ENCODE measurements at places on chromosomes 13 and 19.

- no peak for DNase-seq
Observed at GRCh38 chr13:105787632-105788031, 747.8 kb downstream of the EFNB2 start.

DNA sequence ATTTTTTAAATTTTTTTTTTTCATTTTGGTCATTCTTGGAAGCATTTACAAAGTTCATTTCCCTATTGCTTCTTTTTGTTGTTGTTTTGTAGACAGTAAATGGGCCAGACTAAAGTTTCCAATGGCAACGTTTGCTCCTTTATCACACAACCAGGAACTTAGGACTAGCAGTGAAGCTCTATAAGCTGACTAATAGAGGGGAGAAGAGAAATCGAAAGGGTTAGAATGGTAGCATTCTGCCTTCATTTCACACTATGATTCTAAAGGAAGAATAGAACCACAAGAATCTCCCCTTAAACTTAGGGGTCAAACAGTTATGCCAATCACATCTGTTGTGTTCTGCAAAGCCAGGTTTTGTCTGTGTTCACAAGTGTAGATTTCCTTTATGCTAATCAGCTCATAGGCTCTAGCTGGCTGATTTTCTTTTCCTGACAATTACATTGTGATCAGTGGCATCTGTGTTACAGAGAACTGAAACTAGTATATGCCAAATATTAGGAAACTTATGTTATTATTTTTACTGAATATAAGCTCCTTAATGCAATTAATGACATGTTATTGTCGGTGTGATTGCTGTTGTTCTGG is 467.3 kb downstream of the DACH1 start:
- DNase-seq = no peak

DNA sequence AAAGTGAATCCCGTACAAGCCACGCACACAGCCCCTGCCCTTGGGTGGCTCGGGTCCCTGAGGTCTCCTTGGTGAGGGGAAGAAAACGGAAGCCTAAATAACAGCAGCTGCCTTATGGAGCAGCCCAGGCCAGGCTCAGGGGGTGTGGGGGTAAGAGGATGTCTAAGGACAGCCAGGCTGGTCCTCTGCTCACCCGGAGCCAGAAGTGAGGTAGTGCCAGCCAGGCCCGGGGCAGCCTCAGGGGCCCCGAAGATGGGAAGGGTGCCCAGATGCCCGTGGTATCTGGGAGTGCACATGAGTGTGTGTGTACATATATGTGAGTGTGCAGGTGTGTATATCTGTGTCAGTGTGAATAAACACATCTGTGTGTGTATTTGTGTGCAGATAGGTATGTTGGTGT is 38.4 kb upstream of the PEPD start:
- DNase-seq = no peak

DNA sequence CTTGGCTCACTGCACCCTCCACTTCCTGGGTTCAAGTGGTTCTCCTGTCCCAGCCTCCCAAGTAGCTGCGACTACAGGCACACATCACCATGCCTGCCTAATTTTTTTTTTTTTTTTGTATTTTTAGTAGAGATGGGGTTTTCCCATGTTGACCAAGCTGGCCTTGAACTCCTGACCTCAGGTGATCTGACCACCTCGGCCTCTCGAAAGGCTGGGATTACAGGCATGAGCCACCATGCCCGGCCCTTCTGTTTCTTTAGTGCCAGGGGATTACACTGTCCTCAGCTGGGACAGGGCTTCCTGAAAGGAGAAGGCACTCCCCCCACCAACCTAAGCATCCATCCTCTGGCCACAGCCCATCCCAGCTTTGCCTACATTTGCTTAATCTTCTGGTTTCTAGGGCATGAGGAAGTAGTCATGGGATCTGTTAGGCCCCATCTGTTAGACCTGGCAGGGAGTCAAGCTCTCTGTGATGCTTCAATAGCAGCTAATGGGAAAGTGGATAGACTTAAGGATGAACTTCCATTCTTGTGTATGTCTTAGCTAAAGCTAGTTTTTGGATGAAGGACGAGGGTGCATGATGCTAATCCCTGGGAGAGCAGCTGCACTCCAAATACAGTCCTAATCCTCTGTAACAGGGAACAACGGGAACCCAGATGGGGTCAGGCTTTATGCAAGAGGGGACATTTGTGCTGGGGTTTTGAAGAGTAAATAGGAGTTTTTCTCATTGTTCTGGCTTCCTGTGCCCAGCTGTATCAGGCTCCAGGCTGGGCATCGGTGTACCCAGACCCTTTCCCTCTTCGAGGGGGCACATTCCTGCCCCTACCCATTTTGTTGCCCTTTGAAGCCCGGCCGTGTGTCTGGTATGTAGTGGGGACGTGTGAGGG is 2.6 kb downstream of the VAV1 start:
- no peak for DNase-seq

GRCh38 chr13:113045251-113046127 is 60.1 kb upstream of the F7 start:
- no peak for DNase-seq
